ENCODE measurements at places on chromosomes 16 and 17.
A peak's percentile ranks its signal among the peaks of the same experiment; 100 is the strongest.

DNA sequence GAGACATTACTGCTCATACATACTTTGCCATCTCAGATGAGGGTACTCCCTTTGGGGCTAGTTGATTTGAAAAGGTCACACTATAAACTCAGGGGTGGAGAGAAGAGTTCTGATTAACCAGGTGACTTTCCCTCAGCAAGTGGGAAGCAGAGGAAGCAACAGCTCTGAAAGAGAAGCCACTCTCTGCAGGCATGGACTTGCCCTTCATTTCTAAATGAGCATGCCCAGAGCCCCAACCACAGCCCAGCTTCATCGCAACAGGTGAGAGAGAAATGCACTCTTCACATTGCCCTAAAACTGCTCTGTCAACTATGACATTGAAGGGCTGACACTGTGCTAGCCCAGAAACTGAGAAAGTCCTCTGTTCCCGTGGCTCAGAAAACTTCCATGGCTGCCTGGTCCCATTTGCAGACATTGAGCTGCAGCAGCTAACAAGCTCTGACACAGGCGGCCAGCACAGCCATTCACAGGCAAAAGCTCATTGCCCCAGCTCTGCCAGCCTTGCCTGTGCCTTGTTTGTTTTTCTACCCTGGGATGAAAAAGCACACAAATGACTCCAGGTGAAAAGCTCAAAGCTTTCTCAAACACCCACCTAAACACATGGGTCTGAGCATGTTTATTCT, 419.8 kb upstream of the DYNLRB2 start:
- peaks cover 26% of the 10 kb centered on the region for H3K4me1 ChIP-seq
- no peak overlapping the region for H3K27ac ChIP-seq
- DNase-seq = no peak
- peaks cover 15% of the 10 kb centered on the region for H3K27me3 ChIP-seq
- no peak overlapping the region for H3K4me3 ChIP-seq

GRCh38 chr17:12974005-12974531, 43.8 kb downstream of the ELAC2 start:
- H3K4me3 ChIP-seq = peak overlapping the region; percentile 64
- peaks cover 15% of the 10 kb centered on the region for H3K4me1 ChIP-seq
- H3K27ac ChIP-seq = no peak overlapping the region
- no peaks in the 10 kb centered on the region for H3K27me3 ChIP-seq
- no peaks in the 10 kb centered on the region for H3K36me3 ChIP-seq
- DNase-seq = no peak

DNA sequence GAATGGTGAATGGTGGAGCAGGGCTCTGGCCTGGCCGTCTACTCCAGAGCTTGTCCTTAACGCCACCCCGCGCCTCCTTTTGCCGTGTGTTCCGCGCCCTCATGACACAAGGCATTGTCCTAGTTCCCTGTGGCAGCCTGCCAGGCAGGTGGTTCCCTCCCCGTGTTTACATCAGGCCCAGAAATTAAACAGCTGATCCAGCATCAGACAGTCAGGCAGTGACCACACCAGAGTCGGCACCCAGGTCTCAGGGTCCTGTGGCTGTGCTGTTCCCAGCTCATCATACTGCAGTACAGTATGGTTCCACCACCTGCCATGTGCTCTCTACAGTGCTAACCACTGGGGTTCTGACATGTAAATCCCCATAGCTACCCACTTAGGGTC, 119.7 kb downstream of the RAB11FIP4 start:
- peaks cover 49% of the 10 kb centered on the region for H3K4me1 ChIP-seq
- peak overlapping the region; percentile 86 for H3K27ac ChIP-seq

- H3K4me3 ChIP-seq = no peak overlapping the region
- H3K27ac ChIP-seq = no peak overlapping the region
- no peak for DNase-seq
- H3K4me1 ChIP-seq = peaks cover 4% of the 10 kb centered on the region
- no peaks in the 10 kb centered on the region for H3K36me3 ChIP-seq
Observed at GRCh38 chr16:85910854-85911247, 11.9 kb downstream of the IRF8 start.

DNA sequence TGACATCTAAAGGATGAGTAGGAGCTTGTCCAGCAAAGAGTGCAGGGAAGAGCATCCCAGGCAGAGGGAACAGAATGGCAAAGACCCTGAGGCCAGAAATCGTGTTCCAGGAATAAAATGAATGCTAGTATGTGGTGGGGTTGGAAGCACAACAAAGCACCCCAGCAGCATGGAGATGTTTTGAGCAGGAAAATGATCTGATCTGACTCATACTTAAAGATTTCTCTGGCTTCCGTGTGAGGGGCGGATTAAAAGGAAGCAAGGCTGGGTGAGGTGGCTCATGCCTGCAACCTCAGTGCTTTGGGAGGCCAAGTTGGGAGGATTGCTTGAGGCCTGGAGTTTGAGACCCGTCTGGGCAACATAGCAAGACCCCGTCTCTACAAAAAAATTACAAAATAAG, 2.3 kb downstream of the SLC5A11 start:
- H3K27me3 ChIP-seq = no peaks in the 10 kb centered on the region
- DNase-seq = no peak
- H3K36me3 ChIP-seq = no peaks in the 10 kb centered on the region
- H3K27ac ChIP-seq = no peak overlapping the region

- H3K27me3 ChIP-seq = no peaks in the 10 kb centered on the region
- H3K36me3 ChIP-seq = peaks cover 71% of the 10 kb centered on the region
- H3K27ac ChIP-seq = no peak overlapping the region
- no peak for DNase-seq
Observed at GRCh38 chr16:23687034-23687808, 8.5 kb downstream of the PLK1 start.

DNA sequence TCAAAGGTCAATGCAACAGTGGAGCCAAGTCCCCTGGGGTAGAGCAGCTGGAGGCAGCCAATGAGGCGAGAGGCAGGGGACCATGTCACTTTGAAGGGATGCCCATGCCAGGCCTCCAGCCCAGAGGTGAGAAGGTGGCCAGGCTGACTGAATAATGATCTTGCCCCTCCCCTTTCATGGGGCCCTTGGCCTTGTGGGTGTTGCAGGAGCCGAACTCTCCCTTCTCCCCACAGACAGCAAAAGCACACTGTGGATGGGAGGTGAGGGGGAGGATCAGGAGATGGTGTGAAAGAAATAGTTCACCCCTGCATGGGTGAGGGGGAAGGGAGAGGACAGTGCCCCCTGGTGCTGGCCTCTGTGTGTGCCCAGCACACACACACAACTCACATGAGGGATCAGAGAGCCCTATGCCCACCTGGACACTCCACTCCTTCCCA, 15.8 kb upstream of the TBX21 start:
- no peak for DNase-seq
- H3K4me3 ChIP-seq = no peak overlapping the region
- H3K36me3 ChIP-seq = no peaks in the 10 kb centered on the region
- H3K27ac ChIP-seq = no peak overlapping the region
- H3K4me1 ChIP-seq = peaks cover 16% of the 10 kb centered on the region

GRCh38 chr17:75271955-75272847, 1.2 kb upstream of the MIF4GD start:
- H3K36me3 ChIP-seq = peaks cover 12% of the 10 kb centered on the region
- peak overlapping the region; percentile 90 for H3K4me3 ChIP-seq
- peak; percentile 71 for DNase-seq
- peaks cover 46% of the 10 kb centered on the region for H3K4me1 ChIP-seq
- no peaks in the 10 kb centered on the region for H3K27me3 ChIP-seq

DNA sequence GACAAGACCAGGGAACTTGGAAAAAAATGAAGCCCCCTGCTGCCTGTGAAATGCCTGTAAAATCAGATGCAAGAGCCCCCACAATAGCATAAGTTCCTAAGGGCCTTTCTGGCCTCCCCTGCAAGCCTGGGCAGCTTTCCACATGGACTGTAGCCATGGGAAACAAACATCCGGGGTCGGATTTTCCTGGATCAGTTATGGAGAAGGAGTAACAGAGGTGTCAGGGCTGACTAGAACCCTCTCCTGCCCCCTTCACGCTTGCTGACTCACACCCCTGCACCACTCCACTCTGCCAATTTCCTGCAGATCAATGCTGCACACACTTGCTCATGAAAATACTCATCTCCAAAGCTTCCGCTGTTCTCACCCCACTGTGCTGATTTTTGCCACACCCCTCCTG, 258.6 kb downstream of the CBLN1 start:
- H3K36me3 ChIP-seq = no peaks in the 10 kb centered on the region
- DNase-seq = no peak
- no peaks in the 10 kb centered on the region for H3K4me1 ChIP-seq
- peaks cover 43% of the 10 kb centered on the region for H3K27me3 ChIP-seq
- no peak overlapping the region for H3K27ac ChIP-seq

GRCh38 chr16:50924759-50925545, 183.1 kb downstream of the CYLD start:
- H3K27me3 ChIP-seq = peaks cover 61% of the 10 kb centered on the region
- no peak overlapping the region for H3K27ac ChIP-seq
- DNase-seq = no peak

DNA sequence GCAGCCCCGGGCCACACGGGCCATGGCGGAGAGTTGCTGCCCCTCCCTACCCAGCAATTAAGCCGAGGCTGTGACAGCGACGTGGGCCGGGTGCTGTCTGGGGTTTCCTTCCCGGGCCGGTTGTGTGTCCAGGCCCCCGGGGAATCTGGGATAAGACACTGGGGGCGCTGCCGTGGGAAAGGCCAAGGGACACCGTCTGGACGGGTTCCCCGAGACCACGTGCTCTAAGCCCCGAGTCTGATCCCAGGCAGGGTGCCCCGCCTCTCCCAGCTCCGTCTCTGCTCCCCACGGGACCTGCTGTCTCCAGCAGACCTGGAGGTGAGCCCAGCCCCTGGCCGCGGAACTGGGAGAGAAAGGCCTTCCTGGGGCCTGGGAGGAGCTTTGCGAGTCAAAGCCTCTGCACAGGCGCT, 92.2 kb downstream of the IRX3 start:
- peaks cover 24% of the 10 kb centered on the region for H3K4me1 ChIP-seq
- DNase-seq = peak; percentile 91
- no peaks in the 10 kb centered on the region for H3K36me3 ChIP-seq

DNA sequence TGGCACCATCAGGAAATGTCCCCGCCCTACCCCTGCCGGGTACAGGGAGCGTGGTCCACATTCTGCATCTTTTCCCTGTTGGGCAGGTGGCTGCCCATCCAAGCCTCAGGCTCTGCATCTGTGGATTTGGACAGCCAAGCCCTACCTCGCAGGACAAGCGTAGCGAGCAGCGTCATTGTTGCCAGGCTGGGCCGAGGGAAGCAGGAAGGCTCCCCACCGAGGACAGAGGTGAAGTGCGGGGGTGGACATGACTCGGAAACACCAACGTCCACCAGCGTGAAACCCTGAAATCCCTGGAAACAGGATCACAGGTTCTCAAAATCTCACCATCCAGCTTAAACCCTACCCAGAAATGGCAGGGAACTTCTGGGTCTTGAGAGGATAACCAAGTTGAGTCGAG, 73.6 kb downstream of the SOCS1 start:
- no peak for DNase-seq
- peaks cover 18% of the 10 kb centered on the region for H3K36me3 ChIP-seq
- H3K4me1 ChIP-seq = peaks cover 5% of the 10 kb centered on the region

- peak overlapping the region; percentile 75 for H3K4me3 ChIP-seq
- no peak for DNase-seq
Observed at GRCh38 chr17:32929588-32929987, 1.6 kb downstream of the TMEM98 start.

GRCh38 chr17:45672301-45672700, 111.8 kb upstream of the CRHR1 start:
- H3K36me3 ChIP-seq = no peaks in the 10 kb centered on the region
- H3K4me1 ChIP-seq = no peaks in the 10 kb centered on the region
- H3K4me3 ChIP-seq = no peak overlapping the region
- H3K27me3 ChIP-seq = peaks cover 78% of the 10 kb centered on the region

DNA sequence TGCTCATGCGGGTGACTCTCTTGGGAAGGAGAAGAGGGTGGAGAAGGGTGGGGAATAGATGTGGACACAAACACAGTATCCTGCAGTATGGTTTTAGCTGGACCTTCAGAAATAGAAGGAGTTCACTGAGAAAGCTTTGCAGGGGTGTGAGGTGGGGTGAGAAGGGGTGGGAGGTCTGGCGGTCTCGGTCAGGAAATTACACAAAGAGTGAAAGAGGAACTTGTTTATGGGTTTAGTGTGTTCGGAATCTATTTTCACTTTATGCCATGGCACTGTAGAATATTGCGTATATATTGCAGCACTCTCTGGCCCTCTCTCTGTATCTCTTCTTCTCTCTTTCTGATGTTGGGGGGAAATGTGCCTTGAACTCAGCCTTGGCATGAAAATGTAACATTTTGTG, 148.2 kb upstream of the GOT2 start:
- no peak overlapping the region for H3K4me3 ChIP-seq
- no peaks in the 10 kb centered on the region for H3K36me3 ChIP-seq
- H3K27ac ChIP-seq = no peak overlapping the region
- H3K4me1 ChIP-seq = no peaks in the 10 kb centered on the region
- DNase-seq = no peak

- no peak overlapping the region for H3K27ac ChIP-seq
- H3K36me3 ChIP-seq = no peaks in the 10 kb centered on the region
- DNase-seq = no peak
Observed at GRCh38 chr16:23254338-23254737, 47.8 kb upstream of the SCNN1B start.

GRCh38 chr17:32976131-32976530, 15.5 kb upstream of the SPACA3 start:
- no peak overlapping the region for H3K4me3 ChIP-seq
- no peak overlapping the region for H3K27ac ChIP-seq
- no peaks in the 10 kb centered on the region for H3K4me1 ChIP-seq

- H3K36me3 ChIP-seq = no peaks in the 10 kb centered on the region
- no peak within 1 kb of the TSS for H3K4me3 ChIP-seq
- H3K4me1 ChIP-seq = peaks cover 17% of the 10 kb centered on the region
- peaks cover 94% of the 10 kb centered on the region for H3K27me3 ChIP-seq
- peak; percentile 19 for DNase-seq
Observed at GRCh38 chr17:58328195-58329034, at the start of gene TSPOAP1. Gene TSPOAP1, minus strand, starts transcription at chr17:58328795. Its CDS starts 875 bp downstream, at chr17:58327920.

GRCh38 chr16:49835161-49835777, 20.6 kb downstream of the ZNF423 start:
- H3K36me3 ChIP-seq = no peaks in the 10 kb centered on the region
- H3K4me3 ChIP-seq = peak overlapping the region; percentile 35
- H3K4me1 ChIP-seq = peaks cover 85% of the 10 kb centered on the region
- no peak for DNase-seq

- H3K27ac ChIP-seq = no peak overlapping the region
- no peaks in the 10 kb centered on the region for H3K36me3 ChIP-seq
Observed at GRCh38 chr16:86317813-86318650, 192.3 kb upstream of the FOXF1 start.

- no peaks in the 10 kb centered on the region for H3K4me1 ChIP-seq
- no peaks in the 10 kb centered on the region for H3K36me3 ChIP-seq
- H3K27me3 ChIP-seq = peaks cover 10% of the 10 kb centered on the region
- no peak for DNase-seq
- H3K27ac ChIP-seq = no peak overlapping the region
Observed at GRCh38 chr17:14320098-14320497, 19.2 kb downstream of the HS3ST3B1 start.

Measured in left ventricle myocardium inferior (tissue), 1 donor.